ENCODE measurements at places on chromosomes 11 and 22.

GRCh38 chr11:95102733-95103132 lies 13.1 kb downstream of the ENDOD1 start:
- no peak for DNase-seq

DNA sequence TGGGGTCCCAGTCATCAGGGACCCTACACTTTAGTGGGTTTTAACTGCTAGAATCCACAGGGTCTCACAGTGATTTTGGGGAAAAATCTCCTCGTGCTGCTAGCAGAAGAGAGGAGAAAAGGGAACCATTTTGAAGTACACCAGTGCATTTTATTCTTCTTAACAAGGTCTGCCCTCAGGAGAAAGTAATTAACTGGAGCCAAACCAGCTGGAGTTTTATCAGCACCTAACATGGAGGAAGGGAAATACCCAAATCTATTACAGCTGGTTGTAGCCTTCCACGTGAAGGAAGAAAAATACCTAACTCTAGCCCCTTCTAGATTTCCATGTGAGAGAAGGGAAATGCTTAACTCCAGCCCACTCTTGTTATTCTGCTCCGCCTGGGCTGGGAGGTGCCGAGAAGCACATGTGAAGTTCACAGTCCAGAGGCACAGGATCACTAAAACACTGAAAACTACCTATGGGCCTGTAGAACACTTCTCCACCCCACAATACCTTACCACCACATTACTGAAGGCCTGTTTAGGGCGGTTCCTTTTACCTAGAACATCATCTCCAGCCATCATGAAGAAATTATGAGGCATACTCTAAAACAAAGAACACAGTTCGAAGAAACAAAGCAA lies 31.3 kb upstream of the TEAD1 start:
- DNase-seq: no peak

DNA sequence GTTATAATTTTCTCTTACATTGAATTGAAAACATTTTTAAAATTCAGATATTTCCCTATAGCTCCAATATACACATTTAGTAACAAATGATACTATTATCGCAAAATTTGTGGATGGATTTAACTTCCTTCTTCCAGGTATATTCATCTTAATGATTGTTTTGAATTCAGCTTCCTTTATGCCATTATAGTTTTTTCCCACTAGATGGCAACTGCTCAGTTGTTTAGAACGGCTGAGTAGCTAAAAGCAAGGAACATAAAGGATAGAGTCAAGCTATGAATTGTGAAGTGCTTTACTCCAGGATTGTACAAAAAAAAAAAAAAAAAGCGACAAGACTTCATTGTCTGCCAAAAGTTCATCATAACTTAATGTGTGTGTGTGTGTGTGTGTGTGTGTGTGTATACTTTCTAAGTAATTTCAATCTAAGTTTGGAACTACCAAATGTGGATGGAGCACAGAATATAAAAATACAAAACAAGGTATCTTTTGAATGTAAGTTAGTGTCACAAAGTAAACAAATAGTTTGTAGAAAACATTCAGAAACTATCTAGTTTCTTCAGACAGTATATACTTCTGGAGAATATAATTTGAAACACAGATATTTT lies 846.4 kb downstream of the DLG2 start:
- DNase-seq: peak; percentile 30

- DNase-seq: no peak
Measured at GRCh38 chr11:65503949-65504673, 5.3 kb downstream of the MALAT1 start.

- no peak for DNase-seq
Measured at GRCh38 chr11:65426839-65427690, 4.5 kb downstream of the NEAT1 start.

DNA sequence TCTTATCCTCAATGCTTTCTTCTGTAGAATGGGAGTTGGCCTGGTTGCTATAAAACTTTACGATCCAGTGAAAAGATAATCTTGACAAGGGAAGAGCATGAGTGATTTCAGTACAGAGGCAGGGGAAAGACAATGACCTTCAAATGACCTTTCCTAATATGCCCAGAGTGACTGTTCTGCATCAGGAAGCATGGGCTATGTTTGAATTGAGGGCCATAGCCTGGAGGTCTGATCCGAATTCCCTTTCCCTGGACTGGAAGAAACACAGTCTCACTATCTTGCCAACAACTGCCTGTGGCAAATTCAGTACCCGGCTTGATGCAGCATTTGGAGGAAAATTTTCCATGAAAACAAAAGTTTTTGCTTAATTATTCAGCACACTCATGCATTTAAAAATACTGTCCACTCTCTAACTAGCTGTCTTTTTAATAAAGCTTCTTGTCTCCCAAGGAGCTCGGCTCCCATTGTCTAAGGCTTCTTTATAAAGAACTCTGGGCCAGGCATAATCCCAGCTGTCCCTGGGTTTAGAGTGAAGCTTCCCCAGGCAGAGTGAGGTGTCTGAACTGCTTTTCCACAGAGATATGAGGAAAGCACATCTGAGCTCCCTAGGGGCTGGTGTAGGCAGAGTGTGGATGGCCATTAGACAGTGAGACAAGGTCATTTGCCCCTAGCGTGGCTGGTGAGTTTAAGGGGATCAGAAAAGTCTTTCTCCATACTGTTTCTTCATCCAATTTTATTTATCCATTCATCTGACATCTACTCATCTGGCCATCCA lies 132.7 kb upstream of the CADM1 start:
- DNase-seq: no peak

DNA sequence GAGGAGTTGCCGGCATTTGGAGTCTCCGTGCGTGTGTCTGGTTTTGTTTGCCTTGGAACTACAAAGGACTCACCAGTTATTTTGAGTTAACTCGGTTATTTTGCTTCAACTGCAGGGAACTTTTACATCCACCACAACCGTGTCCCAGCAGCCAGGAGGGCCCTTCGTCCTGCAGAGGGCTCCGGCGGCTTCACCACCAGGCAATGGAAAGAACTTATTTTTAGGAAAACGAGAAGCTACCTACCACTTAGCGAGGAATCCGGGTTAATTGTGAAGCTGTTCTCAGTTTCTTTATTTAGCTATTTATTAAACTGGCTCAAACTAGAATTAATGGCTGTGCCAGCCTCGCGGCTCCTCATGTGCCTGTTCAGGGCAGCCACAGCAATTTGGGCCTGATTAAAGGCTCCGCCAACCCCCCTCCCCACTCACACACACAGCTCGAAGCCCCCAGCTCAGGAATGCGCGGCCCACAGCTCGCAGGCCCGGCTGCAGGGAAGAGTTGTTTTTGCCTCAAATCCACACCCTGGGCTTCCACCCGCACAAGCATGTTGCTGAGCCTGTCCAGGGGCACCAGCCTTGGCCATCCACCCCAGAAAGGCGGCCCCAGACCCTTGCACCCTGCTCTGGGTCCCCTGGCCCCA lies 55.9 kb upstream of the FGF3 start:
- no peak for DNase-seq

DNA sequence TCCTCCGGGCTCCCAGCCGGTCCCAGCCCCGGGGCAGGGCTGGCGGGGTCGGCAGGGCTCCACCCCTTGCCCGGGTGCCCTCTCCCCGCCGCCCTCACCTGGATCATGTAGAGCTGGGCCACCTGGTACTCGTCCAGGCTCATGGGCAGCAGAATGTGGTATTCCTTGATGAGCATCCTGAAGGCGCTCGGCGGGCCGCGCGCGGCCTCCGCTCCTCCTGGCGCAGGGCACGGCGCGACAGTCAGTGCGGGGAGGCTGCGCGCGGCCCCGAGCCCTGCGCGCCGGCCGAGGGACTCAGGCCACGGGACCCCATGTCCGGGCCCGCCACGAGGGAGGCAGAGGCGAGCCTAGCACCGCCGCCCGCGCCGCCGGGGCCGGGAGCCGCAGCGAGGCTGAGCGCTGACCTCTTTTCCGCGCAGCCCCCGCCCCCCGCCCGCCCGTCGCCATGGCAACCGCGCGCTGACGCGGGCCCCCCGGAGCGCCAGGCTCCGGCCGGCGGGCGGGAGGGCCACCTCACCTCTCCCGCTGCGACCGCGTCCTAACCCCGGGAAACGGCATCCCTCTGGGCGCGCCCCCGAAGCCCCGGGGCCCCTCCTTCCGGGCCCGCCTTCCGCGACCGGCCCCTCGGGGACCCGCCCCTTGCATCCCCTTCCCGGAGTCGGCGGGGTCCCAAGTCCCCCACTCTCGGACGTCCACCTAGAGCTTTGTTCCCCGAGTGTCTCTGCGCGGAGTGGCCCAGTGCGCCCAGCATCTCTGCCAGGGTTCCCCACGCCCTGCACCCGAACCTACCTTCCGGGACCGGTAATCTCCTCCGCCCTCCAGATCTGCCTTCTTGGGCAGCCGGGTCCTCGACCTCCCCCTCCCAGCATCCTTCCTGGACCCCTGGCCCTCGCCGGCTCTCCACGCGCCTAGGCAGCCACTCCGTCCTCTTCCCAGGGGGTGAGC lies 886 bp downstream of the PITPNM1 start:
- no peak for DNase-seq

- peak; percentile 35 for DNase-seq
Measured at GRCh38 chr22:31969789-31970489, 25.6 kb downstream of the YWHAH start.

- DNase-seq: no peak
Measured at GRCh38 chr11:69448471-69449284, 32.8 kb upstream of the LINC01488 start.

DNA sequence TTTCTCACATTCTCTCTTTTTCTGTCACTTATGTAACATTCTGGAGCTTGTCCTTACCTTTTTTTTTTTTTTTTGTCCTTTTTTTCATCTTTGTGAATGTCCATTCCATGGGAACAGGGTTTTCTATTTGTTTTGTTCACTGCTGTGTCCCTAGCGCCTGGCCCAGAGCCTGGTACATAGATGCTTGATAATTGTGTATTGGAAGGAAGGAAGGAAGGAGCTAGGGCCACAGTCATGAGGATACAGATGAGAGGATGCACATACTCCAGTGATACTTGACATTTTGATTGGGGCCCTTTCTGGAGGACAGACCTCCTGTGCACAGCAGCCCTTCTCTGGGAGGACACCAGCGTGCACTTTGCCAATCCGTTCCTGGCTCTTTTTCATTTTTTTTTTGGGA lies 68.9 kb downstream of the KIAA1671 start:
- no peak for DNase-seq

DNA sequence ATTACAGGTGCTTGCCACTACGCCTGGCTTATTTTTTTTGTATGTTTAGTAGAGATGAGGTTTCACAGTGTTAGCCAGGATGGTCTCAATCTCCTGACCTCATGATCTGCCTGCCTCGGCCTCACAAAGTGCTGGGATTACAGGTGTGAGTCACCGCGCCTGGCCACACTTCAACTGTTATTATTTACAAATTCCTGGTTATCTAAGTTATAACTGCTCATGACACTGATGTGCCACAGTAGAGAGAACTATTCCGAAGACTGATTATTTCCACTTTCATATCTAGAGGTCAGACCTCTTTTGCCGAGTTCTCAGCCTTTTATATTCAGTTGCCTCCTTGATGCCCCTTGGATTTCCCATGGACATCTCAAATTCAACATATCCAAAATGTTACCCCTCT lies 3.9 kb upstream of the NUP160 start:
- no peak for DNase-seq

DNA sequence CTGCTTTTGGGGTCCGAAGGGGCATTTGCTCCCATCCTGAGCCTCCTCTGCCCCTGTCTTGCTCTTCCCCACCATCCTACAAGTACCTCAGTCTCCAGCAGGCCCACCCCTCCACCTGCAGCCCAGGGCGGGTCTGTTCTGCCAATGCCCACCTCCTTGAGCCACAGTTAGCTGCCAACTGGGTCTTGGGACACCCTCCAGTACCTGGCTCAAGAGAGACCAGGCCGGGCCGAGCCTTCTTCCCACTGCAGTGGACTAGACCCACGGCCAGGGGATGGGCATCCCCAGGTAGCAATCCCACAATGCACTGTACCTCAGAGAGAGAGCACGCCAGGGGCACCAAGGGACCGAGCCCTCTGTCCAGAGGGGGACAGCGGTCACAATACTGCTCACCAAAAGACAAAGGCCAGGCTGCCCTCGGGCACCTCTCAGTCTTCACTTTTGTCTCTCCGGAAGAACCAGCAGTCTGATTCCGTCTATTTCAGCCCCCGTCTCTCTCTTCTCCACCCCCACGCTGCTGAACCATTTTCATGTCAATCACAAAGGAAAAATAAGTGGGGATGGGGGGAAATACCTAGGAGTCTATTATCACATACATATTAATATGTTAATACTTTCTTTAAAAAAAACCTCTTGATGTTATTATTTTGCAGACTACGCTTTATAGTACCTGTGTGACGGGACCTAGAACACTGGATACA lies 51.7 kb downstream of the SYT13 start:
- no peak for DNase-seq

- no peak for DNase-seq
Measured at GRCh38 chr22:46777609-46777970, 15.1 kb downstream of the TBC1D22A start.

- no peak for DNase-seq
Measured at GRCh38 chr22:27752771-27753170, 48.8 kb downstream of the MN1 start.

DNA sequence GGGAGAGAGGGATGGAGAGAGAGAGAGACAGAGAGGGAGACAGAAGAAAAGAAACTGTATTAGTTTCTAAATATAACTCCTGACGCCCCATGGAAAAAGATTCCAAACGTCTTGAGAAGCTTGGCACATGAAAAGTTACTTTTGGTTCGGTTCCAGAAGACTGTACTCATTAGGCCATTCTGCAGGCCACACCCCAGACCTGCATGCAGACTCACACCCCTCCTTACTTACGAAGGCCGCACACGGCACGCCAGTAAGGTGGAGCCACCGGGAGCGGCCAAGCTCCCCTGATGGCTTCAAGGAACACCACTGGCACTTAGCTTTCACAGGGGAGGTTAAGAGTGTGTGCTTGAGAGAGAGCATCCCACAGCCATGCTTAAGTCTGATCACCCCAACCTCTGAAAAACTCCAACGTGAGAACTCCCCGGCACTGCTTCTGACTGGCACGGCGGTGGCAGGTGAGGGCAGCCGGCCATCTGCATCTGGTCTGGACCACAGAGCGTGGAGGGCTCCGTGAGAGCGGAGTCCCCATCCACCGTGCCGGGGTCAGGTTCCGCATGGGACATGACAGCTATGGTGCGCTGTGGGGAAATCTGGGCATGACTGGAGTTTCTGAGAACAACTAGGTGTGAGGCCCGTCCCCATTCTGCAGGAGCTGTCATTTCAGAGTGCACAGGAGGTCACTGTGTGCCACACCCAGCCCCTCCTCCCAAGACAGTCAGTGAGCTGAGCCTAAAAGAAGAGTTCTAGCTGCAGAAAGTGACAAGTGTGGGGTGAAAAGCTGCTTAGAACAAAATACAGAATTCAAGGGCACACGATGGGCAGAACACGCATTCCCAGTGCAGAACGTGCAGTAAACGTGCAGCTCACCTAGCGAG lies 62.4 kb downstream of the MYH9 start:
- no peak for DNase-seq

- peak; percentile 22 for DNase-seq
Measured at GRCh38 chr11:127000291-127000968, at the start of gene KIRREL3. TSS of gene KIRREL3 (minus strand) at chr11:127000770.

DNA sequence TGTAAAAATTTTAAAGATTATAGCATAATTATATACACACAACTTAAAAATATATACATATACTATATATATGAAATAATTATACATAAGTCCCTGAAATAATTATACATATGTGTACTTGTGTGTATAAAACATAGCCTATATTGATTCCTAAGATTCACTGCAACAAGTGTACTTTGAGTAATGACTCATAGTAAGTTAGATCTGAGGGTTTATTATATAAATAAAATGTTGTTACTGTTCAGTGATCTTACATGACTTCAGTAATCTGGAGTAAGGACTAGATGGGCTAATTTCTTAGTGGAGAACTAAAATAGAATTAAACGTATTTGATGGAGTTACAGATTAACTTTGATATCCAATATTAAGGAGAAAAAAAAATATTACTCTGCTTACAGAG lies 350.5 kb downstream of the CNTN5 start:
- DNase-seq: no peak

GRCh38 chr22:46748908-46749675 lies 11.0 kb upstream of the CERK start:
- DNase-seq: no peak
